ENCODE measurements at places on chromosomes 7 and 10.
A peak's percentile ranks its signal among the peaks of the same experiment; 100 is the strongest.

DNA sequence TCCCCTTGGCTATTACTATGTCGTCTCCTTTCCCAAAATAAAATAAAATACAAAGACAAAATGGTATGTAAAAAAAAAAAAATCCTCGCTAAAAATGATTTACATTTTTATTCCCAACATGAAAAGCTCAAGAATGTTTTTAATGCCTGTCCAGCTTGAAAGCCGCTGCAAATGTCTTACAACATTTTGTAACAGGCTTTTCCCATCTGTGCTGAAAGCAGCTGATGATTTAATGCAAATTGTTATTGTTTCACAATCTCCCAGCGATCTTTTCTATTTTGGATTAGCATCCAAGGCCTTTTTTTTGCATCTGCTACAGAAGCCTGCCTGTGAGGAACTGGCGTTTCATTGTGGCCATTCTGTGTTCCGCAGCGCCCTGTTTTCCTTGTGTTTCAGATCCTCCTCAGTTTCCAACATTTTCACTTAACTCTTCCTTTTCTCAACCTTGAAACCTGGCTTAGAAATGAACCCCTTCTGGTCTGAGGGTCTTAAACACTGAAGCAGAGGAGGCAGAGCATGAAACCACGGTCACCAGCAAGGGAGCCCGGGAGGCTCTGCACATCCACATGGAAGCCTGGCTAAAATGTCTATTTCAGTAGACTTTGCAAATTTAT lies 712.1 kb downstream of the PARD3 start:
- peak; percentile 34 for DNase-seq

DNA sequence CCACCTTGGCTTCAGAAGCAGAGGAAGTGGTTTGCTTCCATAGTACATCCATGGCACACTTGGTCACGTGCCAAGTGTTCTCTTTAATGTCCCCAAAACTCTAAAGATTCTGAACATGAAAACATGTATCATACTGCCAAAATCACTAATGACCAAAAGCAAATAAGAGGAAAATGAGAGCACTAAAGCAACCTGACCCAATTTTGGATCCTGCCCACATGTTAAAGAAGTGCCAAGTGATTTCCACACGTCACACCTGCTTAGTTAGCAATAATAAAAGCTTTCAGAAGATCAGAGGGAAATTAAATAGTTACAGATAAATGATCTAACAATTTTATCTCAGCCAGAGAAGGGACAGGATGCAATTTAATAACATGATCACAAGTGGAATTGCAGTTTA lies 1170.0 kb downstream of the XPNPEP1 start:
- DNase-seq = no peak

GRCh38 chr7:81560708-81561107 lies 209.1 kb downstream of the HGF start:
- DNase-seq = no peak

GRCh38 chr10:89278034-89278535 lies 23.8 kb upstream of the IFIT2 start:
- DNase-seq = peak; percentile 74

GRCh38 chr10:127221281-127221680 lies 24.9 kb upstream of the INSYN2A start:
- no peak for DNase-seq

DNA sequence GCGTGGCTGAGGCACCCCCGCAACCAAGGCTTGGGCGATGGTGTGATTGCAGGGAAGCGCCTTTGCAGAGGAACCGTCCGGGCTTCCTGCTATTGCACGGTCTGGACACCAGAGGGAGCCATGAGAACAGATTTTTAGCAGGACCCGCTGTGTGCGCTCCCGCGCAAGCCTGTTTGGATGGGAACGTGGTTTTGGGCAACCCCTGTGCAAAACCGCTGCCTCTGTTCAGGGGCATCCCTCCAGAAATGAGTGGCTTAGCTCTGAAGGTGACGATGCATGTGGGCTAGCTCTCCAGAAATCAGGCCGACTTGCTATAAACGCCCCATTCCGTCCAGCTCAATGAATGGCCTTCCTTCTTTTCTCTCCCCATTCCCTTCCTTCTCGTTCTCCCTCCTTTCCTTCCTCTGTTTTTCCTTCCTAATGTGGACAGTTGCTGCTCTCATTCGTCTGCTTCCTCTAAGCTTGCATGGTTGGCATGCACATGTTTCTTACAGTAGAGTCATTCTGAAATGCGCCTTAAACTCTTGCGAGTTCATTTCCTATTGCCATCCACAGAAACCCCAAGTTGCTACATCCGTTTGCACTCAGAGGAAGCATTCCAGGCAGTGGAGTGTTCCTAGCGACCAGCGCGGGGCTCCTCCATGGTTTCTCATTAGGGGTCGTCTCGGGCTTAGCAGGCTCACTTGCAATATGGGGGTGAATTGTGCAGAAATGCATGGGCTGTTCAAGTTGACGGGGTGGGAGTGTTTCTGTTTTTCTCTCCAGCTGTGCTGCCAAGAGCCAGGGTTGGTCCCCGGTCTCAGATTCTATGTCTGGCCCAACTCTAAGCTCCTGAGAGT lies 302.5 kb upstream of the GALNT17 start:
- peak; percentile 77 for DNase-seq
